ENCODE measurements at places on chromosomes 7 and 10.

- DNase-seq: no peak
These were observed 120.3 kb downstream of the NRG3 start for GRCh38 chr10:81995254-81995653.

DNA sequence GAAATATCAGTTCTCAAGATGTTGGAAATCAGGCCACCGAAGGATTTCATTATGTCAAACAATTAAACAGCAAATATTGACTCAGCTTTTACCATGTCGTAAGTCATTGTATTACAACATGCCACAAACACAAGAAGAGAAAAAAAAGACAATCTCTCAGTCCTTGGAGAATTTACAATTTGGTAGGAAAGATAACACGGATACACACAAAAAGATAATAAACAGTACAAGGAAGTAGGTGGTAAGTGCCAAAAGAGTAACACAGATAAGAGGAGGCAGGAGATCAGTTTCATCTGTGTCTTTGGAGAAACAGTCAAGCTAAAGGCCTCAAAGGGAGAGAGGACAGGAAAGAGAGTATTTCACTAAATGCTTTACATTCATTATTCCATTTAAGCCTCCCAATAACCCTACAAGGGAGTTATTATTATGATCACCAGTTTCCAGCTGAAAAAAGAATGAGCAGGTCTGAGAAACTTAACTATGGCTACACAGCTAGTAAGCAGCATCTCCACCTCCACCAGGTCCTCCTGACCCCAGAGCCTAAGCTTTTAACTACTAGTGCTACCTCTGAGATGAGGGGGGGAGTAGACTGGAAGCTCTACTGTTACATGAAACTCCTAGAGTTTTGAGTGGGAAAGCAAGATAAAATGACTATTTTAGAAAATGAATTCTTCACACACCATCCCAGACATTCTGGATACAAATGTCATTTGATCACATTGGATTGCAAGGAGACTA is 13.9 kb upstream of the DNAJC1 start:
- DNase-seq: no peak

GRCh38 chr10:25024528-25024927 is 8.1 kb downstream of the THNSL1 start:
- no peak for DNase-seq

DNA sequence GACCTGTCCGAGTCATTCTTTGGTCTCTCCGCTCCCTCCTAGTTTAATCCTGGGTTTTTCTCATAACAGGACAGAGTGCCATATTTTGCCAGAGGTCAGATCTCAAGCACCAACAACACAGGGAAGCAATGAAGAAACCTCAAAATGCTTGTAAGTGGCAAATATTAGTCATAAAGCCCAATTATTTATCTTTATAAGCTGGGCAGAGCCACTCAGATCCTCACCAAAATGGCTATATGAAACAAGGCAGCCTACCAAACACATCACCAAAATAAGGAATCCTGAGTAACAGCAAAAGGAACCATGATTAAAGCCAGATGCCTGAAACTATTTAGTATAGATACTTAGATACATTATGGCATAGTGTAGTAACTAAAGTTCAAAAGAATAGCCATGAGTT is 4.7 kb downstream of the ECD start:
- no peak for DNase-seq

GRCh38 chr7:103343332-103343731 is 1.2 kb downstream of the DNAJC2 start:
- no peak for DNase-seq

GRCh38 chr10:110504111-110504735 is 6.5 kb downstream of the DUSP5 start:
- no peak for DNase-seq

- no peak for DNase-seq
These were observed 68.5 kb upstream of the NFKB2 start for GRCh38 chr10:102327002-102327401.

- no peak for DNase-seq
These were observed 181.7 kb downstream of the HECW1 start for GRCh38 chr7:43294080-43294630.

- DNase-seq: no peak
These were observed 108.6 kb downstream of the PPP1R3A start for GRCh38 chr7:113810080-113810744.

- DNase-seq: no peak
These were observed 126.7 kb downstream of the DPP6 start for GRCh38 chr7:154178895-154179294.

DNA sequence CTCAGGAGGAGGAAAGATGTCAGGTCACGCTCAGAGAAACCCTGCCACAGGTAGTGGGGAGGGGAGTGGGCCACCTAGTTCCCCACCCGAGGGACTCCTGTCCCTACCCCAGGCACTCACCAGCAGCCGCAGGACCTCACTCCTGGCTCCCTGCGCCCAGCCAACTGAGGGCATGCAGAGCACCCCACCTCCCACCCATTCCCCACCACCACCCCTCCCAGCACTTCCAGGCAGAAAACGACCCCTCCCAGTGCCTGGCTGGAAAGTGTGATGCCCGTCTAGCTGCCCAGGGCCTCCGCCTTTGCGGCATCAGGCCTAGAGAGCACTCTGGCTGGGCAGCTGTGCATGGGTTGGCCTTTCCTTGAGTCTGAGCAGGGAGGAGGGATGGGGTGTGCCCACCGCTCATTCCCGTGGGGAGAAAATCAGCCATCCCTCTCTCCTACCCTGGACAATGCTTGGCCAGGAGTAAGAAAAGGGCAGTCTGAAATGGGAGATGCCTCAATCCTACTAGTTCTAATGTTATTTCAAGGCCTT is 1.3 kb downstream of the C10orf105 start:
- no peak for DNase-seq

DNA sequence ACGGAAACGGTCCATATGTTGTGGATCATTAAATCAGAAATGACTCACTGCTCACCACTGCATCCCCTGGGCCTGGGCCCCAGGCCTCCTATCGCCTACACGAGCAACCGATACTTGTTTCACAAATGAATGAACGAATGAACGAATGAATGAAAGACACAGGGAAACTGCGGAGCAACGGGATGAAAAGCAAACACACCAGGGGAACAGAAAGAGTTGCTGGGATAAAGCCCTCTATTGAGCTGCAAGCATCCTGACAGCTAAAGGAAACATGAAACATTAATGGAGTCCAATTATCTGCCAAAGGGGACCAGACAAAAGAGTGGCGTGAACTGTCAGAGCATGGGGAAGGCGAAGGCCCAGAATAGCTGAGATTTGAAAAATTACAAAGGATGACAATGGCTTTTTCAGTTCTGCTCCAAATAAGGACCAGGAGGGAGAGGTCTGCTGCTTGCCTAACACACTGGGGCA is 92.1 kb downstream of the GRB10 start:
- no peak for DNase-seq

DNA sequence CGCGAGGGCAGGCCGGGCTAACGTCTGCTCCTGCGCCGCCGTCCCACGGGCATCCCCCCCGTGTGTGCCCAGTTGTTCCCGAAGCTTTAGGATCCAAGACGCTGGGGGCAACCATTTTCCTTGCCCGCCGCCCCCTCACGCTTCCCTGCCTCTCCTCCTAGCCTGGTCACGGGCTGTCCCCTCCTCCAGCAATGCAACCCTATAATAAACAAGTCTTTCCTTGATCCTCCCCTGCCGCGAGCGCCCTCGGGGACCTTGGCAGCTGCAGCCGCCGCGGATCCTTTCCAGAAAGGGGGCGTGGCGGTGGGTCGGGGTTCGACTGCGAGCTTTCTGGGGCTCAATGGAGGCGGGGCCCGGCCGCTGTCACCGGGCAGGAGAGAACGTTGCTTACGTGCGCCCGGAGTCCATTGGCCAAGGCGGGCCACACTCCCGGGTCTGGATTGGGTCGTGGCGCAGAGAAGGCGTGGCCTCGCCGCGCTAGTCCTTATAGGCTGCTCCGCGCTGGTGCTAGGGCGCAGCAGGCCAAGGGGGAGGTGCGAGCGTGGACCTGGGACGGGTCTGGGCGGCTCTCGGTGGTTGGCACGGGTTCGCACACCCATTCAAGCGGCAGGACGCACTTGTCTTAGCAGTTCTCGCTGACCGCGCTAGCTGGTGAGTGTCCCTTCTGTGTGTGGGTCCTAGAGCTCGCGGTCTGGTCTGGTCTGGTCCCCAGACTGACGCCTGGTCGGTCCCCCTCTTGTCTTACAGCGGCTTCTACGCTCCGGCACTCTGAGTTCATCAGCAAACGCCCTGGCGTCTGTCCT is at the start of gene DDIT4:
TSS of gene DDIT4 (plus strand) at position 515 of the 803 bp plus-strand sequence. CDS start 293 bp downstream, outside the sequence.
- peak; percentile 94 for DNase-seq

- DNase-seq: no peak
These were observed 50.0 kb downstream of the ALOX5 start for GRCh38 chr10:45423976-45424499.

DNA sequence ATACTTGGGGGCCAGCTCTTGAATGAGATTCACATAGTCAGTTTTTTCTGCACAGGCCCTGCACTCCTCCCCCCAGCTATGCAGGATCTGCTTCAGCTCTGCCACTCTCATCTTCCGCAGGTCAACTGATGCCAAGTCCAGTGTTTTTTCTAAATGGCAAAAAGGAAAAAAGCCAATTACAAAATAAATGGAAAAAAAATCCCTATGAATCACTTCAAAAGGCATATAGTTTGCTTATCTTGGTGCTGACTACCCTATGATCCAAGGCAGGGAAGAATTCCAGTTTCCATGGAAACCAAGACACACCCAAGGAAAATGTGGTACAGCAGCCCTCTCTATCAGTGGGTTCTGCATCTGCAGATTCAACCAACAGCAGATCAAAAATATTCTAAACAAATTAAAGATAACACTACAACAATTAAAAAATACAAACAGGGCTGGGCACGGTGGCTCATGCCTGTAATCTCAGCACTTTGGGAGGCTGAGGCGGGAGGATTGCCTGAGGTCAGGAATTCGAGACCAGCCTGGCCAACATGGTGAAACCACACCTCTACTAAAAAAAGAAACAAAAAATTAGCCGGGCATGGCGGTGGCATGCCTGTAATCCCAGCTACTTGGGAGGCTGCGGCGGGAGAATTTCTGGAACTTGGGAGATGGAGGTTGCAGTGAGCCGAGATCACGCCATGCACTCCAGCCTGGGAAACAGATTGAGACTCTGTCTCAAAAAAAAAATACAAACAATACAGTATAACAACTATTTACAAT is 17.6 kb downstream of the CDNF start:
- no peak for DNase-seq

GRCh38 chr10:92240289-92241157 is 50.4 kb downstream of the CPEB3 start:
- no peak for DNase-seq

- DNase-seq: no peak
These were observed at the start of gene CH25H for GRCh38 chr10:89207181-89207800. Gene CH25H (minus strand): TSS chr10:89207317. CDS start chr10:89207292, 25 bp downstream.

- no peak for DNase-seq
These were observed 277.7 kb downstream of the DNAJB6 start for GRCh38 chr7:157614457-157615020.

- no peak for DNase-seq
These were observed 1.0 kb upstream of the CHN2 start for GRCh38 chr7:29193316-29194205.

DNA sequence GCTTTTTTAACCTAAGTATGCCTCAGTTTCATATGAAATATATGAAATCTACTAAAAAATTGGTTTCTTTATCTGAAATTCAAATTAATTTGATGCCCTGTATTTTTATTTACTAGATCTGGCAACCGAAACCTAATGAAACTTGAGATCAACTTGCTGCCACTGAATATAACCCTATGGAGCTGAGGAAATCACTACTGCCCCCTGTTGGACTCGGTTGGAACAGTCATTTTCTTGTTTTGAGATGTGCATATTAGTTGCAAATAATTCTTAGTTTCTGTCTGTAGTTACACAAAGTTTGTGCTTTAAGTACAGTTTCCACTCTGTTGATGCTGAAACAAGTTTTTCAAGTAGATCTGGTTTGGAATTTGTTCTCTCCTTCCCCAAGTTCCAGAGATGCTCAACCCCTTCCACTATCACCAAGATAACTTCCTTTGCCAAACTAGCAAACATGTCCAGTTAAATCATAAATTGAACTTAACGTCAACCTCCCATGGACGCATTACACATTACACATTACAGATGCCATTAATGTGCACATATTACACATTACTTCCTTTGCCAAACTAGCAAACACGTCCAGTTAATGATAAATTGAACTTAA is 22.2 kb upstream of the EXOC4 start:
- DNase-seq: no peak

DNA sequence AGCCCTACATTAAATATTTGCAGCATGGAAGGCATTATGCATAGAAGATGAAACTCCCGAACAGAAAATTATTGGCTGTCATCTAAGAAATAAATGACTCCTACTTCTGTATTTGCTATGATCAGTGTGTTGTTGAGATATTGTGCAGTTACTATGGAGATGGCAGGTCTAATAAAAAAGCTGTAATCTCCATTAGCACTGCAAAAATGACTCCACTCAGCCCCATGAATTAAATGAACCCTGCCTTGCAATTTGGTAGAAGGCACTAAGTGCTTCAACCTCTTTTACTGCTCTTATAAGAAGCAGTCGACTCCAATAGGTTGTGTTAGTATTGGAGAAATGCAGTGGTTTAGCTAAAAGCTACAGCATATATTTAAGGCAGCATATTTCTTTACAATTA is 290.0 kb upstream of the PHYHIPL start:
- no peak for DNase-seq

- no peak for DNase-seq
These were observed 52.2 kb downstream of the ZNF467 start for GRCh38 chr7:149721084-149721601.

GRCh38 chr10:111347386-111348013 is 270.7 kb downstream of the ADRA2A start:
- no peak for DNase-seq

DNA sequence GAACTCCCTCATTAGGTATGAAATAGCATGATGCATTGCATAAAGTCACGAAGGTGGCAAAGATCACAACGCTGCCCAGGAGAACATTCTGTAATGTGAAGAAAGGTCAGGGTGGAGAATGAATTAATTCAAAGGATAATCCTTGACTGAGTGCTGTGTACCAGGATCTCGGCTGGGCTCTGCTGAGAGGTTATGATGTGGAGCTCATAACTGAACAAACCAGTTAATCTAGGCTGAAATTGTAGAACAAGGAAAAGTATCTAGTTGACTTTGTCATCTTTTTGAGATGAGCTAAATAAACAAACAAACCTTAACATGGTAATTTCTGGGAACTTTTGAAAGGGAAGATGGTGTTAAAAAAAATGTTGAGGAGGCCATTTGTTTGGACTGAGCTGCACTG is 6.1 kb downstream of the MSMB start:
- DNase-seq: no peak

DNA sequence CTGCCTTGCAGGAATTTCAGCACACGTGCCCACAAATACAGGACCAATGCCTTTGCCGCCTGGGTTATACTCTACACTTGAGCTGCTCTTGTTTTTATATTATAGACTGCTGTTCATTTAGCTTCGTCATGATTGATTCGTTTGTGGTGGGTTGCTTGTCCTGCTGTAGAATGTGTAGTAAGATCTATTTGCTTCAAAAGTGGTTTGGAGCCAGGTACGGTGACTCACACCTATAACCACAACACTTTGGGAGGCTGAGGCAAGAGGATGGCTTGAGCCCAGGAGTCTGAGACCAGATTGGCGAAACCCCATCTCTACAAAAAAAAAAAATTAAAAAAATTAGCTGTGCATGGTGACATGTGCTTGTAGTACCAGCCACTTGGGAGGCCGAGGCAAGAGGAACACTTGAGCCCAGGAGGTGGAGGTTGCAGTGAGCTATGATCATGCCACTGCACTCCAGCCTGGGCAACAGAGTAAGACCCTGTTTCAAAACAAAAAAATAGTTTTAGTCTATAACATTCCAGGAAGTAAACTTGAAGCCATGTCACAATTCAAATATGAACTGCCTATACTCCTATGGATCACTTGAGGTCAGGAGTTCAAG is 9.0 kb upstream of the RHBDD2 start:
- DNase-seq: no peak

Measured in stimulated activated CD8-positive, alpha-beta memory T cell treated with anti-CD3 and anti-CD28 coated beads, Interleukin-7, amount 100 ng/mL, for 1 hour (primary cell).